Omental fat pad (tissue), 4 donors: ENCODE measurements at places on chromosomes 12 and 14.

DNA sequence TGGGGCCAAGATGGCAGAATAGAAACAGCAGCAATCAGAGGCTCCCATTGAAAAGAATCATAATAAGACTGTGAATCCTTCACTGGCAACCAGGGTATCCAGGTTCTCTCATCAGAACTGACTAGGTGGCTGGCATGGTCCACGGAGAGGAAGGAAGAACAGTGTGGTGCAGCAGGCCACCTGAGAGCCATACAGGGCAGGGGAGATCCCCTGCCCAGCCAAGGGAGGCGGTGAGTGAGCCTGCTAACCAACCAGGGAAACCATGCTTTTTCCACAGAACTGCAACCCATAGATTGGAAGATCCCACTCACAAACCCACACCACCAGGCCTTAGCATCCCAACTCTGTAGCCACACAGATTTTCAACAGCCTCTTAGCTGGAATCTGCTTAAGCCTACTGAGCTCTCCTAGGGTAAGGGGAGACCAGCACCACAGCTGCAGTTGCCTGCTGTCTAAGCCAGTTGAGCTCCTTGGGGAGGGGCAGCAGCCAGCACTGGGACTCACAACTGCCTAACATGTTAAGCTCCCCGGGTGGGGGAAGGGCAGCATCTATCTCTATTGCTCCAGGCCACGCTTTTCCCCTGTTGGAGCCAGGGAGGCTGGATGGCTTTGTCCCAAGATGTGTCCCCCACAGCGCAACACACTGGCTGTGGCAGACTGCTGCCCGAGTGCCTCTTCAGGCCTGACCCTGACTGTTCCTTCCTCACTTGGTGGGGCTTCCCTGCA, 342.6 kb upstream of the CCDC196 start:
- DNase-seq, result no peak

DNA sequence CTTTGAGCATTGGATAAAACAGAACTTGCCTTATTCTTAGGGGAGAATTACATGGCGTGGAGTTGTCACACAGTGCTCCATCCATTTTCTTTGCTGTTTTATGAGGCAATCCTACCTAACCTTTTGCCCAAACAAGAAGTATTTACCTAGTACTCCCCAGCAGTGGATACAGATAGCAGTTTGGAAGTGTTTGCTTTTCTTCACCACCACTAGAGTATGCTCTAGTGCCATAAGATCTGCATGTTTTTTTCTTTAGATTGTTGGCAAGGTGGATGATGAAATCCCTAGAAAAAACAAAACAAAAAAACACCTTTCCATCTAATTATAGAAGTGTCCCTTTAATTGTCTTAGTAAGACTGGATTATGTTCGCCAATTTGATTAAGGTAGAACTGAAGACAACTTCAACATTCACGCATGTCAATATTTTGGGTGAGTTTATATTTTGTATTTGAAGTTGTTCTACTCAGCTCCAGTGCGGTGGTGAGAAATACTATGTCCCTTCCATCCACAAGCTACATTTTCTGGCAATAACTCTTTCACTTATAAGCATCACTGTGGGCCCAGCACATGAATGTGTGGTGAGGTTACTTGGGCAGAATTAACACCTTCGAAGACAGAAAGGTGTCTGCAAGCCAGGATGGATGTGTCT, 23.6 kb upstream of the TMEM260 start:
- DNase-seq, result no peak

- no peak for DNase-seq
These were observed 169.2 kb upstream of the MYL2 start for GRCh38 chr12:111089616-111090015.

GRCh38 chr14:73209953-73210352, 27.4 kb upstream of the PAPLN start:
- no peak for DNase-seq
